Activated naive CD4-positive, alpha-beta T cell treated with anti-CD3 and anti-CD28 coated beads for 36 hours (primary cell): ENCODE measurements at places on chromosomes 7 and 10.

DNA sequence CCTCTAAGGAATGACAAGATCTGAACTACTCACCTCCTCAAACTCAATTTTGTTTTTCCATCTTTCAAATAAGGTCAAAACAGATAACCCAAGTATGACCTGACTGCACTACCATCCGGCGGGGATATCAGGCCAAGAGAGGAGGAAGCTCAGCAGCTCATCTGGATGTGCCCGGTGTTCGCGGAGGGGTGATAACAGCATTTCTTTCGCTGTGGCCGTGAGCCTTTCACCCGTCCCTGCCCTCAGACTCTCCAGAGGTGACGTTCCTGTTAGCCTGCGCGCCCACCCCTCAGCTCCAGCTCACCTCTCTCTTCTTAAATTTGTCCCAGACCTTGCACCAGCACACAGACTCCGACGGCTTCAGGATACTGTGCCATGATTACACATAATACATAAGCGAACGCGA, 526 bp downstream of the ZNF248 start:
- H3K27ac ChIP-seq, result peak overlapping the region; percentile 97
- peaks cover 30% of the 10 kb centered on the region for H3K4me1 ChIP-seq
- peak overlapping the region; percentile 92 for H3K4me3 ChIP-seq

DNA sequence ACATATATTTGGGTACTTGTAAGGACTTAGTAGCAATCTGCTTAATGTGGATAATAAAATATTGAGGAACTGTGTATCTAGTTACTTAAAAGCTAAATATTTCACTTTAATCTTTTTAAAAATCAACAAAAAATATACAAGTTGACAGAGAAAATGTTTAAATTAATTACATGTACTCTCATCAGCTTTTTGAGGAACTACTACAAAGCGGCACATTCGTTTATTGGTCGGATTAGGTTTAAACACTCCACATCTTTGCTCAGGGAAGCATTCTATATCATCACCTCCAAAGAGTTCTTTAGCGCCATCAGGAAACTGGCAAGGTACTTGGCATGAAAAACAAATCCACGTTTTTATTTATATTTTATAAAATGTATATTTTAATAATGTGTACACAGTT, 1.6 kb downstream of the ATOH7 start:
- H3K4me3 ChIP-seq, result peak overlapping the region; percentile 71
- H3K4me1 ChIP-seq, result peaks cover 7% of the 10 kb centered on the region
- H3K36me3 ChIP-seq, result no peaks in the 10 kb centered on the region
- no peak overlapping the region for H3K27ac ChIP-seq

- no peak overlapping the region for H3K4me3 ChIP-seq
- no peaks in the 10 kb centered on the region for H3K36me3 ChIP-seq
- DNase-seq, result no peak
- H3K27ac ChIP-seq, result no peak overlapping the region
- no peaks in the 10 kb centered on the region for H3K27me3 ChIP-seq
Measured at GRCh38 chr7:3386423-3387190, 85.6 kb downstream of the SDK1 start.

DNA sequence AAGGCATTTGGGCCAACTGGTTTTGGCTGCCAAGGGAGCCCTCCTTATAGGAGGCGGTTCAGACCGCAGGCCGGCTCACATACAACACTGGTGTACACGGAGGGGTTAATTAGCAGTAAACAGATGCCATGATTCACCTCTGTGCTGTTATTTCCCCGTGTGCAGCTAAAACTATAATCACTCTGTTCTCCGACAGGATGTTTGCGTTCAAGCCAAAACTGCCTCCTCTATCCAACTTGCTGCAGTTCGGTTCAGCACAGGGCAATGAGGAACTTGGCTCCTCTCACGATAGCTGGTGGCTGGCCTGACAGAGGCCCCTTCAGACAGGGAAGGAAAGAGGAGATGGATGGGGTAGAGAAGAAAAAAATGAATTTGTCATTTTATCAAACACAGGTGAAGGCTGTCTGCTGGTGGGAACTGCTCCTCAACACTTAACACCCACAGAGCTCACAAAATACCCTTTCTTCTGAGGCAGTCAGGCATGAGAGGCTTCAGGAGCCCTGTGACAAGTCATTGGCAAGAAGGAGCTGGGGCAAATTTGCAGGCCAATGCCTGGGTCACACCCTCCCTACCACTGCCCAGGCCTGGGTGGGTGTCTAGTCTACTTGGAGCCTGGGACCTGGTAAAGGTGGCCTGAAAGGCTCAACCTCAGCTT, 24.0 kb downstream of the KCNMA1 start:
- no peak overlapping the region for H3K27ac ChIP-seq
- peaks cover 8% of the 10 kb centered on the region for H3K27me3 ChIP-seq
- no peaks in the 10 kb centered on the region for H3K36me3 ChIP-seq
- no peak overlapping the region for H3K4me3 ChIP-seq

DNA sequence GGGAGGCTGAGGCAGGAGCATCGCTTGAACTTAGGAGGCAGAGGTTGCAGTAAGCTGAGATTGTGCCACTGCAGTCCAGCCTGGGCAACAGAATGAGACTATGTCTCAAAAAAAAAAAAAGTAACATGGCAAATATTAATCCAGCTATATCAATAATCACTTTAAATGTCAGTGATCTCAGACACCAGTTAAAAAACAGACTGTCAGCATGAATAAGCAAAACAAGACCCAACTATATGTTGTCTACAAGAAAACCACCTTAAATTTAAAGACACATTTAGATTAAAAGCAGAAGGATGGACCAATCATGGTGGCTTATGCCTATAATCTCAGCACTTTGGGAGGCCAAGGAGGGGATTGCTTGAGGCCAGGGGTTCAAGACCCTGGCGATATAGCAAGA, 8.5 kb upstream of the ATE1 start:
- H3K4me3 ChIP-seq, result no peak overlapping the region
- no peaks in the 10 kb centered on the region for H3K4me1 ChIP-seq
- no peak overlapping the region for H3K27ac ChIP-seq
- H3K36me3 ChIP-seq, result no peaks in the 10 kb centered on the region
